ENCODE measurements at places on chromosomes 6 and 20. TPM values are rescaled to one million over a fixed set of nuclear protein-coding genes. Genes with fewer than 3 reads are reported as not detected.

- peak; percentile 80 for DNase-seq
Measured at GRCh38 chr20:34704177-34705007, at the start of gene TP53INP2. Gene TP53INP2, plus strand, starts transcription at chr20:34704344. Its CDS starts 4,396 bp downstream, at chr20:34708740.

- DNase-seq: no peak
Measured at GRCh38 chr20:32523613-32524213, 61.4 kb downstream of the NOL4L start.

DNA sequence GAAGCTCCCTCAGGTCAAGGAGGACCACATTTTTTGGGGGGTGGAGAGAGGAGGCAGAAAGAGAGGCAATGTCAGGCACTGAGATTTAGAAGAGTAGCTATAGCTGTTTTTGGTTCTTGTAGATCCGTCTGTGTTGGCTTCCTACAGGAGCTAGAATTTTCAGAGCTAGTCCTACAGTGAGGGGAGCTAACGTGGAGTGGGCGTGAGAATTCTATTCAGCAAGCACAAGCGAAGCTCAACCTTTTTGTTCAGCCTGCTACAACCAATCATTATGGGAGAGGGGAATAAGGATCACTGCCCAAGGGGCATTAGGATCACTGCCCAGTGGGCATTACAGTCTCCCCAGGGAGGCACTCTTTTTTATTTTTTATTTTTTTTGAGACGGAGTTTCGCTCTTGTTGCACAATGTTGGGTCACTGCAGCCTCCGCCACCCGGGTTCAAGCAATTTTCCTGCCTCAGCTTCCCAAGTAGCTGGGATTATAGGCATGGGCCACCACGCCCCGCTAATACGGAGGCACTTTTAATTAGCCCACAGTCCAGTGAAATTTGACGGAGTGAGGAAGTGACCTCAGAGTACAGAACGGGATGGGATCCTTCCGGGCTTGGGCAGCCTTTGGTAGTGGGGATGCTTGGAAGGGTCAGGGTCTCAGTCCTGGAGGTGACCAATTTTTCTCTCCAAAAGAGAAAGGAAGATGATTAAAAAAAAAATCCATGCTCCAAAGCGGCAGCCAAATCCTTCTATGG is 1.1 kb upstream of the PANK2 start:
- no peak for DNase-seq

- DNase-seq: no peak
Measured at GRCh38 chr6:83696674-83697073, 12.2 kb downstream of the SNAP91 start.

- no peak for DNase-seq
Measured at GRCh38 chr20:53274365-53274764, 302.2 kb downstream of the TSHZ2 start.

DNA sequence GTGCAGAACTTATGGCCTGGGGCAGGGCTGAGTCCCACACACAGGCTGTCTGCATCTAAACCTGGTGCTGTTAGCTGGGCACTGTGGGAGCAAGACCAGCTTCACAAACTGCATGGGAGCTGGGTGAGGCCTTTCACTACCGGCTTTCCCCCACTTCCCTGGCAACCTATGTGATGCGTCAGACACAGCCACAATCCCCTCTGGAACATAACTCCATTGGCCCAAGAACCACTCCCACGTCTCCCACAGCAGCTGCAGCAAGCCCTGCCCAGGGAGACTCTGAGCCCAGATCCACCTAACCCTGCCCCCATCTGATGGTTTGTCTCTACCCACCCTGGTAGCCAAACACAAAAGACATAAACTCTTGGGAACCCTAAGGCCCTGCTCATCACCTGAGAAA is 9.3 kb downstream of the WDR27 start:
- DNase-seq: no peak

GRCh38 chr20:36644706-36645095 is 1.3 kb downstream of the SLA2 start:
- DNase-seq: no peak

DNA sequence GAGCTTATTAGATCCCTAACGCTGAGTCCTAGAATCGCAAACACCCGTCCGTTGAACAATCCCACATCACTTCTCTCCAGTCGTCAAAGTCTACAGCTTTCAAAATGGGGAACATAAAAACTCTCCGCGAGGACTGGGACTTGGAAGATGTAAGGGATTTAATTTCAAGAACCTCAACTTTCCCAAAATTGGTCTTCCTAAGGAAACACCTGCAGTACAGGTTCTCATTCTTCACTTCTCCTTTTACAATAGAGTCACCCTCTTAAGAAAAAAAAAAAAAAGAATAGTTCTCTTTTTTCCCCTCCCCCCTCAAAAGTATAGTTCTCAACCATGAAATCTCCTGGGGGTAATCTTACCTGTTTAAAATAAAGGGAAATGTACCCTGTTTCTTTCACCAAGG is 6.6 kb upstream of the ZBTB22 start:
- DNase-seq: no peak

DNA sequence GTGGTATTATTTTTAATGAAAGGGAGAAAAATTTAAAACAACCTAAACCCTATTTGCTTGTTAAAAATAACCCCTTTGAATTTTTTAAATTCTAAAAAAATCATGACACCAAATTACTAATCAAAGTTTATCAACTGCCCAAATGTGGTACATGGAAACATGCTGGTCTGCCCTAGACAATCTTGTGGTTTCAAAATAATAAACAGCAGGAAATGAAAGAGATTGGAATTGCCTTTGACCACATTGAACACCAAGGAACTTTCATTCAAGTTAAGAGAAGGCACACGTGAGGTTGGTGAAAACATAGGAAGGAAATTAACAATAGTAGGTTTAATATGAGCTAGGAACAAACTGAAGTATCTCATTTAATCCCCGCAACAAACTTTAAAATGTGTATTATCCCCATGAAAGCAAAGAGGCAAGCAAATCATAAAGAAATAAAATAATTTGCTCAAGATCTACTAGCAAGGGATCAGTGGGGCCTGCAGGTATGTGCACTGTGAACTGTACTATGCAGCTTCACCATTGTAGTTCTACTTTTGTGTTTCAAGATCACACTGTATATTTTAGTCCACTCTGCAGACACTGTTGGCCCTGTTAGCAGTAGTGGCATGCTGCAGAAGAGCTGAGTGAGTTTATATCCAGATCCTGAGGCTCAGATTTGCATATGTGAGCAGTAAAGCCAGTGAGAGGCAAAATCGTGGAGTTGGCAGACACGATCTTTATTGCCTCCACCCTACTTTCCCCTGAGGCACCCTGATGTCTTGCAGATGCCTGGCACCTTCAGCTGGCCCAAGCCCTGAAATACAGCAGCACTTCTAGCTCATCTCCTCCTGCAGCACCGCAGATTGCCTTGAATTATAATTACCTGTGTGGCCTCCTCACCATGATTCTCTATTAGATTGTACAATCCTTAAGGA is 157.8 kb upstream of the TENT5A start:
- DNase-seq: no peak

DNA sequence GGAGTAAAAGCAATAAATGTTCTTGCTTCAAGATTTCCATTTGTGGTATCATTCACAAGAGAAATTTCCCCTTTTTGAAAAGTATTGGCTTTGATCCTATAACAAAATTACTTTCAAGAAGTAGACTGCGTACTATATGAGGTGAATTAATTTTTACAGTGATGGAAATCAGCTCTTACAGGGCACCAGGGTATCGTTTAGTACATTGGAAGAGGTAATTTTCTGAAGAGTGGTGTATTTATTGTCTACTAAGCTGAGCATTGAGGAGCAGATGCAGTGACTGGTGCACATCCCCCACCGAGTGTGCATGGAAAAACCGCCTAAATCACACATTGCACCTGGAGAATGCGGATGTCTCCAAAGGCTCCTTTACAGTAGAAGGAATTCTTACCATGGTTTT is 209.5 kb downstream of the SAMD5 start:
- no peak for DNase-seq

- no peak for DNase-seq
Measured at GRCh38 chr6:157217894-157218370, 105.4 kb downstream of the TMEM242 start.

DNA sequence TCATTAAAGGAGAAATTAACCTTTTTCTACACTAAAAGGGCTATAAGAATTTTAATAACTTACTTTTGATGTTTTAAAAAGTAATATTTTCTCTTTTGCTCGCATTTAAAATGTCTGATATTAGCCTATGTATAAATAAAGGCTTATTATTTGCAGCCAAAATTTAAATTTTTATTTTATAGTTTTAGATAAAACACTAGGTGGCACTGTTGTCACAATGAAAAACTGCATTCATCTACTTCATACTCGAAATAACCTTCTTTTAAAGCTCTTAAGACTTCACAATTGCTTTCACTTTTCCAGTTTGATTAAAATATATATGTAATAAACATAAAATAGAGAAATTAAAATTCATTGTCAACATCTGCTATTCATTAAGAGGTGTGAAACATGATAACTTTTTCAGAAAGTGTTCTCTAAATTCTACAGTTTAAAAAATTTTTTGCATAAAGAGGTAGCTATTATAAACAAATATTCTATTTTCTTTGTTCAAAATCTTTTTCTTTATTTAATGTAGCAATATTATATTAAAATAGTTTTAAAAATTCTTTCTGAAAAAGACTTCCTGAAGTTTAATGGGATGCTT is 78.8 kb upstream of the DEFB112 start:
- DNase-seq: no peak

- no peak for DNase-seq
Measured at GRCh38 chr6:74115674-74116073, 419.7 kb downstream of the CD109 start.

Gene HUS1B
- 0.43 TPM for polyA plus RNA-seq

Gene SLC16A10
- polyA plus RNA-seq: 27.7 TPM

Gene CAGE1
- polyA plus RNA-seq: not detected

Gene OR2B6
- polyA plus RNA-seq: not detected
